ENCODE measurements at places on chromosomes 1 and 21.

DNA sequence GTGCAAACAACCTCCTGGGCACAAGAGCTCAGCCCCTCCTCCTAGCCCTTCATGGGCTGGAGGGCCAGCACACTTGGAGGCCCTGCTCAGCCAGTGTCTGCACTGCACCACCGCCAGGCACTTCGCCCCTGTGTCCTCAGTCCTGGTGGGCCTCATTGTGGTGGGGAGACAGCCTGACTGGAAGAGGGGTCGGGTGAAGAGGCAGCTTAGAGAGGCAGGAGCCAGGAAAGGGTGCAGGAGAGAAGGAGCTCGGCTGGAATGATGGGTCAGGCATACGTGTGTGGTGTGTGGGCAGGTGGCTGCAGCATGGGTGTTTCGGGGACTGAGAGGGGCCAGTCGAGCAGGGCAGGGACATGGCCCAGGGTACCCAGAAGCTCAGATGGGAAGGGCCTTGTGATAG is 4.1 kb downstream of the WNT3A start:
- no peak for DNase-seq

DNA sequence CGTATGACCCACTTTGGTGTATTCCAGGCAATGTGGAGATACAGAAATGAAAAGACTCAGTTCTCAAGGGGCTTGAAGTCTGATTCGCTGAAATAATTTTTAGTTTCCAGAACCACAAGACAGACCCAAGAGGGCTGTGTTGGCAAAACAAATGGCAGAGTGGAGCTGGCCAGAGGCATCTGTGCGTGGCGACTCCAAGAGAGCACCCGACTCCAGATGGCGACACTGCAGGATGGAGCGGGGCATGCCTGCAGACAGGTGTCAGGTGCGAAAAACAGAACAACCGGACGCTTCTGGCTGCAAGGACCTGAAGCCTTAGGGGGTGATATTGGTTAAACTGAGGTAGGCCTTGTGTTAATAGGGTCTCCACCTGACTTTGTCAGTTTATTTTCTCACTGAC is 31.7 kb upstream of the COQ8A start:
- no peak for DNase-seq

GRCh38 chr1:228082918-228083870 is 686 bp downstream of the ARF1 start:
- no peak for DNase-seq

GRCh38 chr1:246491551-246492053 is 15.5 kb downstream of the SMYD3 start:
- no peak for DNase-seq

DNA sequence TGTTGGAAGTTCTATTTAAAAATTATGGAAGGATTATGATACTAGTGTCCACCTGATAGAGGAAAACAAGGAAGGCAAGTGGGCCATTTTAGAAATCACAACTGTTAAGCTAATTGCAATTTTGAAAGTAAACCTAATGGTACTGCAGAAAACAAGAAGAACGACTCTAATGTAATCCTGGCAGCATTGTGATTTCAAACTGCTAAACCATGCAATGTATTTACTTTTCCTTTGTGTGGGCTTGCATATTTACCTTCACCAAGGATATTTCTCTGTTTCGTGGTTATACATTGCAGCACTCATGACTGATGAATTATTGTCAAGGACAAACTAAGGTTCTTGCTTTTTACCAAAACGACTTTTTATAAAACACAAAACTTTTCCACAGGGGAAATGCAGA is 88.1 kb downstream of the TM2D1 start:
- DNase-seq = no peak

Data from foreskin melanocyte (primary cell).